Vagina (tissue), 2 donors: ENCODE measurements at places on chromosomes 4 and X.
A peak's percentile ranks its signal among the peaks of the same experiment; 100 is the strongest.

GRCh38 chr4:172851534-172851933, 317.1 kb upstream of the GALNT7 start:
- no peak for DNase-seq

DNA sequence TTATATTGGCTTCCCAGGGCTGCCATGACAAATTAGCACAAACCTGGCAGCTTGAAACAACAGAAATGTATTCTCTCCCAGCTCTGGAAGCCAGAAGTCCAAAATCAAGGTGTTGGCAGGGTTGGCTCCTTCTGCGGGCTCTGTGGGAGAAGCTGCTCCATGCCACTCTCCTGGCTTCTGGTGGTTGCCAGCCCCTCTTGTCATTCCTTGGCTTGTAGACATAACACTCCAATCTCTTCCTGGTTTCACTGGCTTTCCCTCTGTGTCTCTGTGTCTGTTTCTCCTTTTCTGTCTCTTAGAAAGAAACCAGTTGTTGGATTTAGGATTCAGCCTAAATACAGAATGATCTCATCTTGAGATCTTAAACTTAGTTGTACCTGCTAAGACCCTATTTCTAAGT, 85.5 kb downstream of the USP46 start:
- no peak for DNase-seq

GRCh38 chrX:42821803-42822443, 44.0 kb upstream of the PPP1R2C start:
- no peak for DNase-seq

DNA sequence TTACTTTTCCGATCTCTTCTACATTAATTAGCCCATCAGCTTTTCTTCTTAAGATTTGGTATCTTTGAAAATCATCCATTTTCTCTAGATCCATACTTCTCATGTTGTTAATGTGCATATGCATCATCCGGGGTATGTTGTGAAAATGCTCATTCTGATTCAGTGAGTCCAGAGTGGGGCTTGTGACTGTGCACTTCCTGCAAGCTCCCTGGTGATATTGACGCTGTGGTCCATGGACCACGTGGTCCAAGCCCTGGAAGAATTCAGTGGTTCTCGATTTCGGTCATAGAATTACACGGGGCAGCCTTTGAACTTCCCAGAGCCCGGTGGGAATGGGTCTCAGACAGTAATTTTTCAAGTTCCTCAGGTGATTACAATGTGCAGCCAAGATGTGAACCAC, 69.8 kb downstream of the ZFX start:
- no peak for DNase-seq

DNA sequence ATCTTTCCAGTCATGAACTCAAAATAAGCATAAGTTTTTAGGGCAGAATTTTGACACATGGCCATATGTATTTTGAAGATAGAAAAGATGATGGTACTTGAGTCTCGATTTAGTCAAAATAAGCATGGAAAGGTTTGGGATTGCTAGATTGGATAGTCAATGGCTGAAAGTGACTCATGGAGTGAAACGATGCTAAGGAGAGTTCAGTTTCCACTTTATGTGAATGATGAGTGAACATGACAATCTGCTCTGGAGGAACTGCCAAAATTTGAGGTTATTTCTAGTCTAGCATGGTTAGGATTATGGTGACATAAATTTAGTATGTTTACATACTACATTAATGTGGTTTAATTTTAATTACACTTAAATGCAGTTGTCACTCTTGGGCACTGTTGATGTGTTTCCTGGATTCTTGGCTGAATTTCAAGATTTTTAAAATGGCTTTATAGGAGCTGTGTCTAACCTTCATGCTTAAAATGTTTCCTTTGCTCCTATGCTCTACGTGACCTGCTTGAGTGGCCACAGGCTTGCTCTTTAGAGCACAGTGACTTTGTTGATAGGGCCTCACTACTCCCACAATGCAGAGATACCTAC, 17.1 kb downstream of the DDX3X start:
- DNase-seq, result no peak

DNA sequence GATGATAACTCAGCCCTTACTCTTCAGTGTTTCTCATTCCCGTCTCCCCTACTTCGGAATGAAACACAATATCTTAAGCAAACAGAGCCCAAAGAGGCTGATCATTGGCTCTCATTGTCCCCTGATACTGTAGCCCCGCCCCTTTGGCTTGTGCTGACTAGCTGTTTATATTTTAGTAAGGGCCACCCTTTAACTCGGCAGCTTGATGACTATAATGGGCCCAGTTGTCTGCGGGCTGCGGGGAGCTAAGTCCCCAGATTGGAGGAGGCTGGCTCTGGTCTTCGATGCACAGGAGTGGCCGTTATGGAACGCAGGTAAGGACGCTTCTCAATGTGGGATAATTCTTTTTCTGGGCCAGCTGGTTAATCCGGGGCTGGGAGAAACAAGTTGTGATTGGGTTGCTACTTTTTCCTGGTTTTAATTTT, at the start of gene TRIM2:
TRIM2 (plus strand) TSS at position 197 of the 425 bp plus-strand sequence; CDS start at position 285, 88 bp downstream.
- DNase-seq, result no peak

DNA sequence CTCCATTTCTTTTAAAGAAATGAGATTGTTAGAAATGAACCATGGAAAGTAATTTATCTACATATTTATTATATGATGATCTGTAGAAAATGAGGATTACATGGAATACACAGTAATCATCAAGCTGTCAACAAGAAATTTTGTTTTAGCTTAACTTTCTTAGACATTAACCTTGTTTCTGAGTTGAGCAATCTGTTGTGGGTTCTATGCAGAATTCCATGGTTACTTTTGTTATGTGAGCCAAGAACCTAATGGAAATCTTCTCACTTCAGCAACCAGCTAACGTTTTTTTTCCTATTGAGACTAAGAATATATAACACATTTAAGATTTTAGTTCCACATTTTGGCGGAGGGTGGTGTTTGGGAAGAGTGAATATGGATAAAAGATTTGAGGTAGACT, 136.1 kb upstream of the SLC4A4 start:
- no peak for DNase-seq

- DNase-seq, result no peak
Observed at GRCh38 chr4:27684610-27685011, 824.0 kb downstream of the STIM2 start.

DNA sequence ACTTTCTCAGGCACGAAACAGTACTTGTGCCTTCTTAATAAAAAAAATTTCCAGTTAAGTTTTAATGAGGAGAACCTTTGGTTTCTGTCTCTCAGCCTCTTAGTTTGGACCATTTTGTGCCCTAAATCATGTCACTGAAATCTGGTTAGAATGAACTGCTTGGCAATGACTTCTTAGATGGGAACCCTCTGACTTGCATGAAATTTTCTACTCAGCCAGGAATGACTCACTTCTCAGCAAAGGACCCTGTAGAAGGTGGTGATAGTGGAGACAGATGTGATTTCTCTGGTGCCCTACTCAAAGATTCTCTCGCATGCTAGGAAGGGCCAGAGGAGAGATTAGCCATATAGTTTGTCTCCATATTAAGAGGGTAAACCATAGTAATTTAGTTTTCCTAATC, 50.5 kb downstream of the RASL11B start:
- DNase-seq, result no peak

GRCh38 chr4:154067786-154068185, 278.9 kb upstream of the SFRP2 start:
- DNase-seq, result no peak

- DNase-seq, result no peak
Observed at GRCh38 chr4:32002037-32002747, 1282.0 kb downstream of the PCDH7 start.

GRCh38 chrX:87874043-87874442, 356.4 kb downstream of the KLHL4 start:
- no peak for DNase-seq

DNA sequence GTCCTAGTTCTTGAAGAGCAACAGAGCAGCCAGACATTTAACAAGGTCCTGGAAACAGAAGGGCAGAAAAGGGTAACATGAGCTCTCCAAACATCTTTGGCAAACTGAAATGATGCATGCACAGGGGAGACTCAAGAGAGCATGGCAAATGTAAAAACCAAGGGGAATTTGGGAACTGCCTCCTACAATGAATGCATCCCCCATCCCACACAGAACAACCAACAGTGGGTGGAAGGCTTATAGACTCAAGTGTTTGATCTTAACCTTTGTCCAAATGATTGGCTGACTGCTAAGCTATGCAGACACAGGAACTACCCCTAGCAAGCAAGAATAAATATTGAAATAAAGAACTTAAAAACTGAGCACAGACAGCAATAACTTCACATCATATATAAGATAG, 74.4 kb downstream of the CENPC start:
- DNase-seq, result no peak

GRCh38 chrX:12007881-12008280, 130.4 kb upstream of the FRMPD4 start:
- no peak for DNase-seq

- DNase-seq, result no peak
Observed at GRCh38 chr4:104866809-104867208, 279.9 kb upstream of the TET2 start.

GRCh38 chr4:173538909-173539445, 8.9 kb upstream of the HAND2 start:
- DNase-seq, result no peak

GRCh38 chr4:75037252-75037651, 104.3 kb downstream of the PARM1 start:
- DNase-seq, result no peak

GRCh38 chr4:105352826-105353225, 121.0 kb downstream of the PPA2 start:
- no peak for DNase-seq

GRCh38 chrX:69173906-69174305, 8.7 kb upstream of the PJA1 start:
- DNase-seq, result peak; percentile 18

GRCh38 chr4:177376024-177376423, 66.2 kb downstream of the AGA start:
- DNase-seq, result no peak

- no peak for DNase-seq
Observed at GRCh38 chr4:151685303-151685702, 75.5 kb downstream of the GATB start.

DNA sequence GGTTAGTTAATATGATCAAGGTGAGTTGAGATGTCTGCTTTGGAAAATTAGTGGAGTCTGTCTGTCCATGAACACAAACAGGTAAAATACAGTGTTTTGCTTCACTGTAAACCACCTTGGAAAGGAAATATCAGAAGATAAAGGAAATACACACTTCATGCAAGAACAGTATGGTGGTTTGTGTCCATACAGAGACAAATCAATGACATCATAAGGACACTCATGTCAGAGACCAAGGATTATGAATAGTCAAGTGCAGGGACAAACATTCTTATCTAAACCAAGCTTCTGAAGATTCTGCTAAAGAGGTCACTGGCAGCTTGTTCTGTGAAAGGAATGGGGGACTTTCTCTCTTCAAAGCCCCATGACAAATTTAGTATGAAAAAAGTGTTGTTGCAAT, 322.9 kb upstream of the F9 start:
- no peak for DNase-seq

DNA sequence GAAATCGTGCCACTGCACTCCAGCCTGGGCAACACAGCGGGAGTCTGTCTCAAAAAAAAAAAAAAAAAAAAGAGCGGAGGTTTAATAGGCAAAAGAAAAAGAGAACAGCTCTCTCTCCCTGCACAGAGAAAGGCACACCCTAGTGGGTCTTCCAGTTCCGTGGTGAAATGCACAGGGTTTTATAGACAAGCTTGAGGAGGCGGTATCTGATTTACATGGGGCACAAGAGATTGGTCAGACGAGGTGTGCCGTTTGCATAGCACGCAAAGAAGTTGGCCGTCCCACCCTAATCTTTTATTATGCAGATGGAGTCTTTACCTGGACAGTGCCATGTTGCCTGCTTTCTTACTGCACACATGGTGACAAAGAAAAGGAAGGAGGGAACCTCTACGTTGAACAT, 33.5 kb upstream of the REST start:
- no peak for DNase-seq
